ENCODE measurements at places on chromosomes 2 and 18.

DNA sequence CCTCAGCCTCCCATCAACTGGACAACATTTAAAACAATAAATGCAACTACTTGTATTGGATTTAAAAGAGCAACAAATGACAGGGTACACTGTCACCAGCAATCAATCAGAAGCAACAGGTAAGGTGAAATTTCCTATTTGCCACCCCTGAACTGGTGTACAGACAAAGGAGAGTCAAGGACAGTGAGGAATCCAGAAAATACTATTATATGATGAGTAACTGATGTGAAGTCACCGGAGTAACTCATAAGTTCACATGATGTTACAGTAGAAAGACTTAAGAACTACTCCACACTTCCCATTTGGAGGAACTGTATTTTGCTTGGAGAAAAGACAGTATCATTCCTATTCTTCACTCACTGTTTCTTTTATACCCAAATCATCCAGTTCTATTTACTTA lies 4.1 kb upstream of the STAT1 start:
- no peak for DNase-seq

- DNase-seq, result no peak
Observed at GRCh38 chr18:62458868-62459716, 63.7 kb upstream of the ZCCHC2 start.

GRCh38 chr2:181164699-181165098 lies 184.3 kb downstream of the UBE2E3 start:
- DNase-seq, result no peak

DNA sequence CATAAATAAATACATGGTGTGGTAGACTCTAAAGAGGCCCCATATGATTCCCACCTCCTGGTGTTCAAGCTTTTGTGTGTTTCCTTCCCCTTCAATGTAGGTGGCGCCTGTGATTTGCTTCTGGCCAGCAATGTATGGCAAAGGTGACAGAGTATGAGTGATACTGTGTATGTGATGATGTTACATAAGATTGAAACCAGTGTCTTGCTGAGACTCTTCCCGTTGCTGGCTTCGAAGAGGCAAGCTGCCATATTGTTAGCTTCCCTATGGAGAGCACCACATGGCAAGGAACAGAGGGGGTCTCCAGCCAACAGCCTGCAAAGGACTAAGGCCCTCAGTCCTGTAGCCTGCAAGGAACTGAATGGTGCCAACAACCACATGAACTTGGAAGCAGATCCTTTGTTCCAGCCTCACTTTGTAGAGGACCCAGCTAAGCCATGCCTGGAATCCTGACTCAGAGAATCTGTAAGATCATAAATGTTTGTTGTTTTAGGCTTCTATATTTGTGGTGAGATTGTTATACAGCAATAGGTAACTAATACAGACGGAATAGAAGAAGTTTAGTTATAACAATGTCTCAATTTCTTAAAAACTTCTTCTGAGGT lies 1.7 kb upstream of the SMAD4 start:
- DNase-seq, result peak; percentile 38

DNA sequence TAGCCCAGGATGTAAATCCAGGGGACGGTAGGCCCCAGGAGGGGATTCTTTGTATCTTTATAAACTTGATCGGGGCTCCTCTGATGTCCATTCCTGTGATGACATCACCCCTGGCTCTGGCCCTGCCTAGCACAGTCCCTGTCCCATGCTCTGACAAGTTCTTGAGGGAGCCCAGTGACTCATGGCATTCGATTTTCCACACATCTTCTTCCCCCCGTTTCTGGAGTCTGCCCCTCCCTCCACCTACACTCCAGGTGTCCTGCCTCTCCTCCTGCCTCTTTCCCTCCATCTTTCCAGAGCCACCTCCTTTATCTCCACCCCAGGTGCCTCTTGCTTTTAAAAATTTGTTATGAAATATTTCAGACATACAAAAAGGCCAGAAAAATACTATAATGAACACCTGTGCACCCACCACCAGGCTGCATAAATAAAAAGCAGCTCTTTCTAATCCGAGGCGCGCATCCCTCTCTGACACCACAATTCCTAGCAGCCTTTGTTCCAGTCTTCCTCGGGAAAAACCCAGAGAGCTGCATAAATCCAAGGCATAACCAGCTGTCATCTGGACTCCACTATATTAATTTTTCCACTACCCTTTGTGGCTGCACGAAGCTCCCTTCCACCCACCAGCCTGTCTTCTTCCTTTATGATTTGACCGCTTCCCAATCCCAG lies 207.7 kb downstream of the ZBTB7C start:
- DNase-seq, result no peak

- DNase-seq, result no peak
Observed at GRCh38 chr2:212811921-212812320, 273.3 kb upstream of the ERBB4 start.

DNA sequence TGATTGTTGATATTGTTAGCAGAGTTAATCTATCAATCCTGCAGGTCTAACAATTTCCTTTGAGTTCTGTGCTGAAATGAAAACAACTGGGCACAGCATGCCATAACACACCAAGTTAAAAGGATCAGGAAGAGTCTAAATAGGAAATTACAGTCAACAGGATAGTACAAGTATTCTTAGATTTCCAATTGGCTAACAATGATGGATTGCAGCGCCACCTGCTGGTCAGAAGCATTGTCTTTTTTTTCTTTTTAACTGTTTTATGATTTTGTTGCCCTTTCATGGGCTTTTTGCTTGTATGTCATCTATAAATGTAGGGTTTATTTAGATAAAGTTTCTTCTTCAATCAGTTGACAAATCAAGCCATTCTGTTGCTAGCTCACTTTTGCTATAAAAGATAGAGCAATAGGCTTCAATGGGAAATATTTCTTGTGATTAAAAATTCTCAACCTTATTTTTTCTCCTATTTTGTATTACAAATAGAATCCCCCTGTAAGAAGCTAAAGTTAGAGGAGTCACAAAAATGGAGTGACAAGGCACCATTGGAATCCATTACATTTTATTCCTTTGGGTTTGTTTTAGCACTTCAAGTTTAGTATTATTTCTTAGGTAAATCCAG lies 40.8 kb upstream of the RPRM start:
- DNase-seq, result peak; percentile 71

DNA sequence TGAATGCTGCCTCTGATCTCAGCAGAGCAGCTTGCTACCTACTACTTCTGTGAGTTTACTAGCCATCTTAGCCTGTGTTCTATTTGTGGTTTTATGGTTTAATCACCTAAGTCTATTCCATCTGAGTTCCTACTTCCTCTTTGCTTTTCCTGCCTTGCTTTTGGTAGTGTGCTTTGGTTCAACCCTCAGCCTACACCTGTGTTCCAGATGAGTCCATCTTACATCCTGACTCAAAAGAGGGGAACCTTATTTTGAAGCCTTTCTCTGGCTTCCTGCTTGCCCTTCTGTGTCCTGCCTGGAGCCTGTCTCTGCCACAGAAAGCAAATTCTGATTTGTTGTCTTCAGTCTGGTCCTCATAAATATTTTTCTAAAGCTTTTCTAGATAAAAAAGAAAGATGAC lies 530.3 kb upstream of the MEX3C start:
- DNase-seq, result no peak
